ENCODE measurements at places on chromosomes 13 and 19. TPM values are rescaled to one million over a fixed set of nuclear protein-coding genes. Genes with fewer than 3 reads are reported as not detected.

Gene NXNL1
- total RNA-seq, result not detected

GRCh38 chr13:73596382-73596781, 537.6 kb downstream of the KLF5 start:
- no peak for DNase-seq

- DNase-seq, result no peak
These were observed 11.5 kb upstream of the RPS15 start for GRCh38 chr19:1426736-1427135.

GRCh38 chr13:113167575-113167974, 9.1 kb downstream of the PROZ start:
- DNase-seq, result no peak

Gene ZNF69
- total RNA-seq, result not detected

DNA sequence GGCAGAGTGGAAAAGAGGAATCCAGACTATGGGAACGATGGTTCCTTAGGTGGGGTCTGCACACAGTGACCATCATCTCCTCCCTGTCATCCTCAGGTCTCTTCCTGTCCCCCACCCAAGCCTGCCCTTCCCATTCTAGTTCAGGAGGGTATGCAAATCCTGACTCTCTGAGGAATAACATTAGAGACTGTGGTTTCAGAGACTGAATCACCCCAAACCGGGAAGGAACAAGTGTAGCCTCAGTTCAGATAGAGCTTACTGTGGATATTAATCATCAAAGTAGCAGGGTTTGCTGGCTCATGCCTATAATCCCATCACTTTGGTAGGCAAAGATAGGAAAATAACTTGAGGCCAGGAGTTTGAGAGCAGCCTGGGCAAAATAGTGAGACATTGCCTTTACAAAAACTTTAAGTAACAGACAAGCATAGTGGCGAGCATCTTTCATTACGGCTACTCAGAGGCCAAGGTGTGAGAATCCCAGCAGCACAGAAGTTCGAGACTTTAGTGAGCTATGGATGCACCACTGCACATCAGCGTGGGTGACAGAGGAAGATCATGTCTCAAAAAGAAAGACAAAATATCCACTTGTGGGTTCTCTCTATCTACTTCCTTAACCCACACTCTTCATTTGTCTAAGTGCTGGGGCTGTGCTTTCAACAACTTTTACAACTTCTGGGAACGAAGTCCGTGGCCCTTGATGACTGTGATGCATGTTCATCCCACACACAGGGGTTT, 19.3 kb upstream of the LGALS13 start:
- no peak for DNase-seq

Gene ONECUT3
- total RNA-seq, result not detected

- peak; percentile 16 for DNase-seq
These were observed 18.9 kb upstream of the ZSCAN5A start for GRCh38 chr19:56333506-56333905.

GRCh38 chr13:99986741-99987140, 5.2 kb downstream of the ZIC2 start:
- no peak for DNase-seq

Gene MUC16
- total RNA-seq, result not detected

- DNase-seq, result no peak
These were observed 3.0 kb upstream of the CYP4F12 start for GRCh38 chr19:15669891-15670290.

Gene MEIOSIN
- not detected for total RNA-seq

GRCh38 chr13:98396071-98396710, 180.7 kb downstream of the STK24 start:
- no peak for DNase-seq

DNA sequence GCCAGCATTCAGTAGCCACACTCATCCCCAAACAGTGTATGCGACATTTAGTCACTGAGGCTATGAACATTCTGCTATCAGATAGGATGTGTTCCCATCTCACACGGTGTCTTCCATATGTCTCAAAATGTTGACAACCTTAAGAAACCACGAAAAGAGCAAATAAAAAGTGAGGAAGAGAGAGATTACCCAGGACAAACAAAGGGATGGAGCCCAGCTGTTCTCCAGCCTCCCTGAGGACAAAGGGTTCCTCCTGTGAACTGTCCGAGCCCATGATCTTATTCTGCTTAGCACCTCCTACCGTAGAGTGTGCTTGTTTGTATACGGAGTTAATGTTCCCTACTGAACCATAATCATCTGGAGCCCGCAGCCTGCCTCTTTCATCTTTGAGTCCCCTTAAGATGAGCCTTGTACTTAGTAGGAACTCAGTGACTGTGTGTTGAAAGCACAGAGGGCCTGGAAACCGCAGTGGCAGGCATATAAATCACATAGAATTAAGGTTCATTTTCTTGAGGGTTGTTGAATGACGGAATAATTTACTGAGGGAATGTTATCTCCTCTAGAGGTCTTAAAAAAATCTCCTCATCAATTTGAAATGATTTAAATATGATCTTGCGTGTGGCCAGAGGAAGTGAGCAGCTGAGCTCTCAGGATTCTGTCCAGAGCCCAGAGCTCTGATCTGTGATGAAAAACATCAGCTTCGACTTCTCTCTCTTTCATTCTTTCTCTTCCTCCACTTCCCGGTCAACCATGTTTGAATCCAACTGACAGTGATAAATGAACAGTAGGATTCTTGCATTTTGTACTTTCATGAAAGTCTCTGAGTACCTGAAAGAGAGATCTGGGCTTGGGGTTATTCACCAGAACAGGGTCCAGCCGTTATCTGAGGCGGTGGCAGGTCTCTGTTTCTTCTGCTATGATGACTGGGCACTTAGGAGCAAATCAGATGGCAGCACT, 200.5 kb downstream of the KLF5 start:
- peak; percentile 65 for DNase-seq

Gene ZNF816
- 12.2 TPM for total RNA-seq

DNA sequence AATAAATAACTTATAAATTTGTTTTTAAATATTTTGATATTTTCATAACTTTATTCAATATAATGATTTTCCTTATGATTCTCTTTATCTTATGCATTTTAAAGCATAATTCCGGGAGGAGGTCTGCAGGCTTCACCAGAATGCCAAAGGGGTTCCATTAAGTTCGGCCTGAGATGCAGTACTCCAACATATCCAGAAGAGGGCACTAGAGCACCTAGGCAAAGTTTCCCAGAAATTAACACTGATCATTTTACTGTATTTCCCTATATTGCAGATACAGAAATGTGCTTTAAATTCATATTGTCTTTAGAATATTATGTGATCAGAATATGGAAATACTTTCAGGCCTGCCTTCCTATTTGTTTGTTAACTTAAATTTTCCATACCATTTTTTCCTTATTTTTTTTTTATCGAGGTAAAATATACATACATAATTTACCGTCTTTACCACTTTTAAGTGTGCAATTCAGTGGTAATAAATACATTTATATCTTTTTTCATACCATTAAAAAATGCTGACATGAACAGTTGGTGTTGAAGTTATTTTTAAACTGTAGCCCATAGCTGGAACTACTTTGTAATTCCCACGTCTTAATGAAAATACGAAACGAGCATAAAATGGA, 58.9 kb upstream of the TM9SF2 start:
- no peak for DNase-seq

- peak; percentile 30 for DNase-seq
These were observed 505 bp upstream of the ZIC2 start for GRCh38 chr13:99980824-99981734.

Gene RELB
- total RNA-seq, result 12.8 TPM

DNA sequence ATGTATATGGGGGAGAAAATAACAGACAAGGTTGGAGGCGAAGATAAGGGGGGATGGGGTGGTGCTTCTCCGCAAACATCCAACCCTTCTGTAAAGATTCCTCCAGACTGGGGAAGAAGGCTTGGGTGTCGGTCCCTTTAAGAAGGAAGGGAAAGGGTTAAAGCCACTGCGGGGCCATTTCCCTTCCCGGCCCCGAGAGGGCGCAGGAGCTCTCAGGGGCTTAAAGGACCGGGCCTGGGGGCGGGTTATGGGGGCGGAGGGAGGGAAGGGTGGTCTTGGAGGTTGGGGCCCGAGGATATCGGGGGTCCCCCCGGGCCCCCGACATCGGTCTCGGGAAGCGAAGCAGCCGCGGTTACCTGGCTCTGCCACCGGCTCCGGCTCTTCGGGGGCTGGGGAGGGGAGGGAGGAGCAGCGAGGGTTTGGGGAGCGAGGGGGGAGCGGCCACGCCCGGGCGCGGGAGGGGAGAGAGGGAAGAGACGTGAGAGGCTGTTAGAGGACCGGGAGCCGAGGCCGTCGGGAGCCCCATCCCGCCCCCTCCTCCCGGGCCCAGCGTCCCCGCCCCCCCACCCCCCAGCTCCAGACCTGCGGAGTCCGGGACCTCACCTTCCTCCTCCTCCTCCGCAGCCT, 2.8 kb downstream of the TNNT1 start:
- no peak for DNase-seq

- peak; percentile 90 for DNase-seq
These were observed at the start of gene AP1M1 for GRCh38 chr19:16197622-16198369. TSS of gene AP1M1 (plus strand) at chr19:16197911. CDS start at chr19:16198027, 116 bp downstream.

DNA sequence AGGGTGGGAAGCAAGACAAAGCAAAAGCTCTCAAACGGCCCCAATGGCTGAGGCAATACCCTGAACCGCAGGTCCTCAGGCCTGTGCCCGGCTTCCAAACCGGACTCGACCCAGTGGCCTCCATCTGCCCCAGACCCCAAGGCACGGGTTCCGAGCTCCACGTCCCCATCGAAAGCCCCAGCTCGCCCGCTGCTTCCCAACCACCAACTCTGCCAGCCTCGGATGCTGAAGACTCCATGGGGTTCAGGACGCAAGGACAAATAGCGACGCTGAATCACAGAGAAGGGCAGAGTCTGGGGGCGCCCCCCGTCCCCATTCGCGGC, 559 bp downstream of the POLR2E start:
- no peak for DNase-seq

- no peak for DNase-seq
These were observed 465.8 kb downstream of the OLFM4 start for GRCh38 chr13:53494406-53494805.

Gene NFIX
- total RNA-seq, result 9.6 TPM

- peak; percentile 74 for DNase-seq
These were observed 111.4 kb downstream of the FRY start for GRCh38 chr13:32142956-32143375.

GRCh38 chr19:45306040-45306439, 16.6 kb downstream of the CKM start:
- DNase-seq, result no peak

GRCh38 chr13:33106656-33107360, 90.6 kb downstream of the KL start:
- DNase-seq, result no peak

Gene PRRG2
- total RNA-seq, result 1.3 TPM

Gene ZIK1
- 8.7 TPM for total RNA-seq

Gene PROZ
- not detected for total RNA-seq

Gene RDH8
- total RNA-seq, result not detected

DNA sequence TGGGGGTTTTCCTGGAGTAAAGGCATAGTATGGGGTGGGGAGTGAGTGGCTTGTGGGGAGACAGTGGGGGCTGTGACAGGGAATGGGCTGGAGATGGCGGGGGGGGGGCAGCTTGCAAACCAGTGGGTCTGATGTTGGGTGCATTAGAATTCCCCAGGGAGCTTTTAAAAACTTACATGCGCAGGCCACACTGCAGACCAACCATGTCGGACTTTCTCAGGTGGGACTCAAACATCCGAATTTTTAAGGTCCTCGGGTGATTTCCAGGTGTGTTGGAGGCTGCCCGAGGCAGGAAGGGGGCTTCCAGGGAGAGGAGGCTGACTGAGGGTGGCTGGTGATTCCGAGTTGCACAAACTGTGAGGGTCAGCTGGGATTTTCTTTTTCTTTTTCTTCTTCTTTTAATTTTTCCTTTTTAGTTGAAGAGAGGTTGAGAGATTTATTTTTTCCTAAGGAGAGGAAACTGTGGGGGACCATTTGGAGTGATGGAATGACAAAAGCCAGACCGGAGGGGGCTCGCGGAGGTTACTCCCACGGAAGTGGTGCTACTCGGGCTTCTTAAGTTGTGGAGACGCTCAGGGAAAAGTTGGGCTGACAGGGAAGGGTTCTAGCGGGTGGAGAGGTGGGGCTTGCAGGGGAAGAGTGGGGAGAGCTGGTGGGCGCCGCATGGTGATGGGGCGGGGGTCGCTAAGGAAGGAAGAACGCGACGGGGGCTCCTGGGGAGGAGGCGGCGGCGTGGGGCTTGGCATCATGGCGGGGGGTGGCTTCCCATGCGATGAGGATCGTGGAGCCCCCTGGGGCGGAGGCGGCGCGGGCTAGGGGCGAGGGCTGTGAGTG, 997 bp upstream of the CACNG8 start:
- DNase-seq, result no peak

DNA sequence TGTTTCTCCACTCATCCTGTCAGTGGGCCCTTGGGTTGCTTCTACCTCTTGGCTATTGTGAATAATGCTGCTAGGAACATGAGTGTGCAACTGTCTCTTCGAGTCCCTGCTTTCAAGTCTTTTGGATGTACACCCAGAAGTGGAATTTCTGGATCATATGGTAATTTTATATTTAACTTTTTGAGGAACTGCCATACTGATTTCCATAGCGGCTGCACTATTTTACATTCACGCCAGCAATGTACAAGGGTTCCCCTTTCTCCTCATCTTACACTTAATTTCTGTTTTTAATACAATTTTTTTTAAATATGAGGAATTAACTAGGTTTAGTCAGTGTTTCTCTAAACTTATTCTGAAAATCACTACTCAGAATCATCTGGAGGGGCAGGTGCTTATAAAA, 24.2 kb upstream of the SLC46A3 start:
- no peak for DNase-seq

DNA sequence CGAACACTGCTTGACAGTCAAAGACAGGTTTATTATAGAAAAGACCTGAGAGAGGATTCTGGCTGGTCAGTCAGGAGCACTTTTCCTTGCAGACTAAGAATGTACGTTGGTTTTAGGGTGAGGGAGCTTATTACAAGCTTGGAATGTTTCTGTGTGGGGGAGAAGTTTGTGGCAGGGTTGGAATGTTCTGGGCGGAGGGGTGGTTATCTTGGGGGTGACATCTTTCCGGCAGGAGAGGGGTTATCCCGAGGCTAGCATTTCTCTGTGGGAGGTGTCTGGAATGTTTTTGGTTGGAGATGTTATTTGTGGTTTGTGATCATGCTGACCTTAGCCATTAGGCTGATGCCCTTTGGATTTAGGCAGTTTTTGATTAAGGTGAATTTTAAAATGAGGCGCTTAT, 61.8 kb downstream of the ZNF136 start:
- DNase-seq, result no peak

Gene MAP2K2
- total RNA-seq, result 184 TPM

Gene S1PR5
- 1.00 TPM for total RNA-seq

Gene PODNL1
- 3.3 TPM for total RNA-seq

DNA sequence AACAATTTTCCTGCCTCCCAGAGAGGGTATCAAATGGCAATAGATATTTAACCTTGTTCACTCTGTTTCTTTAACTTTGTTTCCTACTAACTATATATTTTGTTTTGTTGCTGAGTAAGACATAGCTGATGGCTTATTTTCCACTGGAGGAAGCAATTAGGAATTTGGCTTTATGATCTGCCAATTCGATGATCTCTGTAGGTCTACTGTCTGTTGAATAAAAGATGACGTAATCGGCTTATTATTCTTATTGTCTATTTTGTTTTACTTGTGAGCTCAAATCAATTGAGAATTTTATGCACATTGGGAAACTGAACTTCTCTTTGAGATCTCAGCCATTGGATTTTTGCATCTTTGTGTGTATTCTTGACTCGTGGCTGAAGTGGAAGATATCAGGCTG, 862.6 kb downstream of the EFNB2 start:
- DNase-seq, result no peak

Gene ZNF229
- 9.5 TPM for total RNA-seq

GRCh38 chr19:3664879-3665642, 35.2 kb downstream of the PIP5K1C start:
- DNase-seq, result no peak

GRCh38 chr19:1248786-1249297, 459 bp downstream of the MIDN start:
- DNase-seq, result no peak

Gene RAB4B
- total RNA-seq, result 18.8 TPM

Gene RHPN2
- total RNA-seq, result 11.4 TPM

- DNase-seq, result no peak
These were observed 20.3 kb downstream of the INTS6 start for GRCh38 chr13:51432576-51432975.

Measured in astrocyte (in vitro differentiated cells and primary cell).